ENCODE measurements at places on chromosomes 7 and 10.

DNA sequence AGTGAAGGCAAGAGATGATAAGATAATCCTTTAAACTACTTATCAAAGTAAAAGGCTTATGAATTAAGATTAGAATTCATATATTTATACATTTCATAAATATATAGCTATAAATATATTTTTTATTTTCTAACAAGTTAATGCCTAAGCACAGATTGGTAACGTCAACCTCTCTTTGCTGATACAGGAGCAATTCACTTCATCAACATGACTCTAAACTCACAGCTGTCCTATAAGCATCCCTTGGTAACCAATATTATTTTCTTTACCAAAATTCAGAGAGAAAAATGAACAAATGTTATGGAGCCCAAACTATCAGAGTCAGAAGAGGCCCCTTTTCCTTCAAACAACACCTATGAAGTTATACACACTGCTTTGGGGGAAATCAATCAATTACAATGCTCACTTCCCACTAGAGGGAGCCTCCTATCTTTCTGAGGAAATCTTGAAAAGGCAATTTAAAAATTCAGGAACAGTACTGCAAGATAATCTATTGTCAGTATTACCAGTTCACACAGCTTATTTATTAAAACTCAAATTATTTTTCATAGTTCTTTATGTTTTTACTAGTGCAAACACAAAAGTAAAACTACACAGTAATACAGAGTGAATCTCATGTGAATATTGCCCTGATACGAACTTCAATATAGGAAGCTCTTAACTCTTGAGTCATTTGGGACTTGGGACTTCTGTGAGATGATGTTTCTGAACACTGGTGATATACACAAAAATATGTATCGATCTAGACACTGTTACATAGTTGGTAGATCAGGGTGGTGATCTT lies 51.0 kb upstream of the NOBOX start:
- no peak for DNase-seq

DNA sequence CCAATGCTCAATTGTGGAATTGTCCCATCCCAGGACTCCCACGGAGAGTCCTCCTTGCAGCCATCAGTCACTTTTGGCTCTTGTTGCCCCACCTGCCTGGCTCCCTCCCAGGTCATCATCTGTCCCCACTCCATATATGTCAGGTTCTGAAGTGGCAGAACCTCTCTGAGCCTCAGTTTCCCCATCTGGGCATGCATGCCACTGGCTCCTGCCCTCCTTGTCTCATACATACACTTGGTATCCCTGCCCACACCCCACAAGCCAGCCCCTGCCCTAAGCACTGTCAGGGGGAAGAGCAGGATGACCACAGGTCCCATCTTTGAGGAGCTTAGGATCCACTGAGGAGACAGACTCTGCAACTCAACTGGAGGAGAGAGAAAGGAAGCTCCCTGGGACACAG lies 156.9 kb downstream of the GRID1 start:
- DNase-seq: no peak

- DNase-seq: no peak
These were observed 169.9 kb downstream of the KCND2 start for GRCh38 chr7:120442838-120443237.

- DNase-seq: no peak
These were observed 9.3 kb downstream of the UNC5B start for GRCh38 chr10:71221586-71222202.

DNA sequence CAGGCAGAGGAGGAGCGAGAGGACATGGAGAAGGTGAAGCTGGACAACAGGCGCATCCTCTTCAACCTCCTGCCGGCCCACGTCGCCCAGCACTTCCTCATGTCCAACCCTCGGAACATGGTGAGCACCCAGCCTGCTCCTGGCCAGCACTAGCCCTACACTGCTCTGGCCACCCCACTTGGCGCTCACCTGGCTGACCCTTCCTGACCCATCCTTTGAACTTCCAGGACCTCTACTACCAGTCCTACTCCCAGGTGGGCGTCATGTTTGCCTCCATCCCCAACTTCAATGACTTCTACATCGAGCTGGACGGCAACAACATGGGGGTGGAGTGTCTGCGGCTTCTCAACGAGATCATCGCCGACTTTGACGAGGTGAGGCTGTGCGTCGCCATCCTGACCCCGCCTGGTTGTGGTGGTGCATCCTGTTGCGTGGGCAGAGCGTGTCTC lies 129.2 kb downstream of the ADCY1 start:
- no peak for DNase-seq

- DNase-seq: no peak
These were observed 13.1 kb upstream of the LIPF start for GRCh38 chr10:88651101-88651551.

- no peak for DNase-seq
These were observed 1.2 kb upstream of the MLLT10 start for GRCh38 chr10:21532694-21533466.

GRCh38 chr10:110600487-110601101 lies 33.1 kb downstream of the SMC3 start:
- DNase-seq: peak; percentile 25

GRCh38 chr7:142300689-142301088 lies 42.8 kb upstream of the PRSS58 start:
- DNase-seq: no peak

DNA sequence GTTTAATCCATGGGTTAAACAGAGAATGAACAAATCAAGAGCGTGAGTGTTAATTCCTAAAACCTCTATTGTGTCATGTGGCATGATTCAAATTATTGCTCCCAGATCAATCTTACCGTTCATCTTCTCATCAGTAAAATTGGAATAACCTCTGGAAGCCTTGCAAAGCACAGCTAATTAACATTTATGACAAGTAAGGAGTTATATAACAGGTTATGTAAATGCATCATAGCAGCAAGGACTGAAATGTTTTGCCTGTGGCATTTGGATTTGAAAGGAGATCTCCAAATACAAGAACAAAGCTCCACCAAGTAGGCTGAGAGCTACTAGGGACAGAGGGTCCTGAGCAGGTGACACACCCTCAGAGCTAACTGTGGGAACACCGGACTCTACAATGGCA lies 502.9 kb upstream of the CELF2 start:
- no peak for DNase-seq

DNA sequence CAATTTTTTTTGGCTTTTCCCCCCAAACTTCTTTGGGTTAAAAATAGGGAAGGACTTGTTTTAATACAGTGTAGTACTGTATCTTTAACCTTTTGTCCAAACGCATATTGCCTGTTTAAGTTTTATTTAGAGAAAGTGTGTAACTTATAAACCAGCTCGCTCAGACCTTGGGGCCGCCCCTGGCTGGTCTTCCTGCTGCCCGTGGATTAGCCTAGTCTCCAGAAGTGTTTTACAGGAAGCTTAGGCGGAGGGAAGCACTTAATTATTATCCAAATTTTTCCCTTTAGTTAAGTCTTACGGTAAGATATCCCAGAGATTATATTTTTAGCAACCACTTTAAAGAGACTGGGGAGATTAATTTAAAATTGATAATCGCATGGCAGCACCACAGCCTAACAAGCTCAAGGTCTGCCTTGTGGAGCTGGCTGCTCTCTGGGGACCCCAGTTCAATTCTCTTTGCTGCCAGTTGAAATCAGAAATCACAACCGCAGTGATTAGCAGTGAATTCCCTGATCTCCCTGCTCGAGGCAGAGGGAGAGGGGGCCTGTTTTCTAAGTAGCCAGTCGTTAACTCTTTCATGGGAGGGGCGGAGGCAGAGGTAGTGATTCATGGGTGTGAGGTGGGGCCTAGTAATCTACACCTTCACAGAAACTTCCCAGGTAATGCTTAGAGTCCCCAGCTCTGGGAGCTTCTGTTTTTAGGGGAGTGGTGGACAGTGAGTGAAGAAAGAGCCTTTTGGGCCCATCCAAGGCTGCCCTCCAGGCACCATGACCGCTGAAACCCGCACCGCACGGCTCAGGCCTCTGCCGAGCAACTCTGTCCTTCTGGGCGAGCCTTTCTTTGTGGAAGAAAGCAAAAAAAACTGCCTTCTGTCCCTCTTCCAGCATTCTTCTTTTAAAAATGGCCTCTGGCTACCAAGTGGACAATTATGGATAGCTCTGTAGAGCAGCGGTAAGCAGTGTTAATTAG lies 548.7 kb upstream of the GALNT17 start:
- no peak for DNase-seq

DNA sequence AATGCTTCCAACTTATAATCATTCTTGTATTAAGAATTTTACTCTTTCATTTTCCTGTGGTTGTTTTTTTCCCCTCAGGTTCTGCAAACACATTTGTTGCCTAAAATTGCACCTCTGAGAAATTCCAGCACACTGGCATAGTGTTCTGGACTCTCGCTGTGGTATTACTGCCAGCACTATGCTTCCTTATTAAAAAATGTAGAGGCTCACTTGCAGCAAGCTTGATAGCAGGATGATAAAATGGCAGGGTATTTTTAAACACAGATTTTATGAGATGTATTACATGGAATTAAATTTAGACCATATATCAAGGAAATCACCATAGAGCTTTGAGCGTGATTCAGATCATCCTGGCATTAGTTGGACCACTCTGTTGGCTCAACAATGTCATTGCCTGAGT lies 416.7 kb upstream of the AKR1E2 start:
- no peak for DNase-seq
